Body of pancreas (tissue), 4 donors: ENCODE measurements at places on chromosomes 5 and 9.

DNA sequence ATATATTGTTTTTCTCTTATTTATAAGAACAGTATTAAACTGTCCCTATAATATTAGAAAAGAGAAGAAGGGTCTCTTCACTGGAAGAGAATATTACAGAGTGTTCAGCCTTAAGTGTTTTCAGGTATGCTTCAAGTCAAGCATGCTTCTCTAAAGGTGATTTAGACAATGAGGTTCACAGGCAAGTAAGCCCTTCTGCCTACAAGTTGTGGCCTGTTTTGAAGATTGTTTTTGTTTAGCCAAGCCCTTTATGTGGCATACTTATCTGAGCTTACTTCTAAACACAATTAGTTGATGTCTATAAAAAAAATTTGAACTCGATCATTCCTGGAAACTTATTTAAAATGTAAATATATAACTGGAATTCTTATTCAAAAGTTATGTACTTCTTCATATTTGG is 343.8 kb upstream of the CDH18 start:
- no peak for DNase-seq

DNA sequence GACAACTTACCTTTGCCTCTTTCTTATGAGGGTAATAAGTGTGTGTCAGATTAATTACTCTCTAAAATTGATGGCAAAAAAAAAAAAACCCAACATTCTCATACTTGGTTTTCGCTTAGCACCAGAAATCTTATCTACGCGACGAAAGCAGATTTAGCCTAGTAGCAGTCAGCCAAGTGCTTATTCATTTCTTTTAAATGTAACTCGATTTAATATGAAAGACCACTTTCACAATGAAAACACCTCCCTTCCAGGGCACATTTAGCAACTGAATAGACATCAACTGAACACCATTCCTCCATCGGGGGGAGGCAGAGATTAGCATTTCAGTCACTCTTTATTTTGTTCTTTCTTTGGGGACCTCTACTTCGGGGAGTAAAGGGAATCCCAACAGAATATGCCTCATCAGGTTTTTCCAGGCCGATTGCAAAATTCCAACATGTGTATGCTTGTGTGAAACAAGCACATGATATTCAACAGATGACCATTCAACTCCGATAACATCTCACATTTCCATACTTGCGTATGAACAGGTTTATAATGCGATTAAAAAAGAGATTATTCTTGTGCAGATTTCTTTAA is 124.1 kb upstream of the RETREG1 start:
- DNase-seq, result no peak

DNA sequence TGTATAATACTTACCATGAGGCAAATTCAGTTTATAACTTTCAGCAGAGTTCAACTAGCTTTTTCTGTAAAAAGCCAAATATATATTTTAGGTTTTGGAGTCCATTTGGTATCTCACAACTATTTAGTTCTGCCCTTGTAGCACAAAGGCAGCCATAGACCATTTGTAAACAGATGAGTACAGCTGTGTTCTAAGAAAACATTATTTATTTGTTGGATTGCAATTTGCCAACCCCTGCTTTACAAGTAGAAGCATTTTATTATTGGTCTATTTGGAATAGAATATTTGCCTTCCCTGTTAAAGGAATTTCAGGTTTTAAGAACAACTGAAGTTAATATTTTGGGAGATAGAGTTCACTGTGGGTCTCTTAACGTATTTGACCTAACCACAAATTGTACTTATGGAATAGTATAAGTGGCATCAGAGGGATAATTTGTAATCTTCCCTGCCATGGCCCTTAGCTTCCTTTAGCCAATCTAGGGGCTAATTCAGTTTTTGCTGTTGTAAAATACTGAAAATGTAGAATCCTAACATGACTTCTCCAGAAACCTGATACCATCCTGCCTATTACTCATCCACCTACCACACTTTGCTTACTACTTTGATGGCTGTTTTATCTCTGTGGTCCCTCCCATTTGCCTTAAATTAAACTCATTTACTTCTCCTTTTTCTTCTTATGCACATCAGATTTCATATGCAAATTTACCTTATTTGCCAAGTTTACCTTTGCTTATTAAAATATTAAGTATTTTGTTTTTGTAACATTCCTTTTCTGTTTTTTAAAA is 109.2 kb downstream of the DMXL1 start:
- no peak for DNase-seq

GRCh38 chr9:38016375-38017135 is 52.5 kb downstream of the SHB start:
- DNase-seq, result no peak

- DNase-seq, result no peak
These were observed 4.3 kb downstream of the GFM2 start for GRCh38 chr5:74762599-74762998.

DNA sequence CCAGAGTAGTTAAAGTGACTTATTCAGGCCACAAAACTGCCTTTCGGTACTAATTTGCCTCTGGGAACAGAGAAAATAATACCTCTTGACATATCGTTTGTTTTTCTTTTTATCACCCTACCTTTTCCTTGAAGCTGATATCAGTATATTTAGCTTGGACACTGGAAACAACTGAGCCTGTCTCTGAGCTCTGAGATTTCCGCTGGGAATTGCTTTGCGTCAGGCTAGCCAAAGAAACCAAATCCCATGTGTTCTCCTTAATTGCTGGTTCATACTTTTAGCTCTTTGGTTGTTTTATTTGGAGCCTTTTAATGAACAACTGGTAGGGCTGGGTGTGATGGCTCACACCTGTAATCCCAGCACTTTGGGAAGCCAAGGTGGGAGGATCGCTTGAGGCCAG is 30.3 kb upstream of the SNAPC3 start:
- DNase-seq, result no peak

- no peak for DNase-seq
These were observed 6.8 kb downstream of the DNAJB5 start for GRCh38 chr9:34996181-34996904.

- no peak for DNase-seq
These were observed 167.2 kb downstream of the PAX5 start for GRCh38 chr9:36866840-36867239.

DNA sequence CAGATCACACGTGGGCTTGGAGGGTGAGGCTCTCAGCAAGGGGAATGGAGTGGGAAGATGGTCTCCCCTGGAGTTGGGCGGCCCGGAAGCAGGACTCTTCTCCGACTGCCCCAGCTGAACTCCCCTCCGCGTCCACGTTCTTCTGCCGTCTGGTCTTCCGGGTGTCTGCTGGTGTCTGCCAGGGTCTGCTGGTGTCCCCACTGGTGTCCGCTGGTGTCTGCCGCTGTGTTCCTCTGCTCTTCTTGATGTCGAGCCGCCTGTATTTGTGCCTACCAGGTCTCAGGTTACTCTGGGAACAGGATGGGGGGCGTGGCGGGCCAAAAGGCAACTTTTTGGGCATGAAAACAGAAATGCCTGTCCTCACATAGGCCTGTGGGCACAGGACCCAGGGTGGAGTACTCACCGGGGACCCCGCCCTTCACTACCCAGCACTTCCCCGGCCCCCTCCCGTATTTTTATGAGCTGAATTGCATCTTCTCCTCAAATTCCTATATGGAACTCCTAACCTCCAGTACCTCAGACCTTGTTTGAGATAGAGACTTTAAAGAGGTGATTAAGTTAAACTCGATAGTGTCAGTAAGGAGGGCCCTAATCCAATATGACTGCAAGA is 675.4 kb downstream of the SEMA5A start:
- no peak for DNase-seq
